ENCODE measurements at places on chromosomes 6 and 20.

DNA sequence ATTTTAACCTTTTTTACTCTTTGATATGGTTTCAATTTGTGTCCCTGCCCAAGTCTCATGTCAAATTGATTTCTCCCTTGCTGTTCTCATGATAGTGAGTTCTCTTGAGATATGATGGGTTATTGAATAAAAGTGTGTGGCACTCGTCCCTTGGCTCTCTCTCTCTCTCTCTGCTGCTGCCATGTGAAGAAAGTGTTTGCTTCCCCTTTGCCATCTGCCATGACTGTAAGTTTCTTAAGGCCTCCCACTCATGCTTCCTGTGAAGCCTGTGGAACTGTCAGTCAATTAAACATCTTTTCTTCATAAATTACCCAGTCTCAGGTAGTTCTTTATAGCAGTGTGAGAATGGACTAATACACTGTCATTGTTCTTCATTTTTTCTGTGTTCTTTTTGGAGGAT is 48.5 kb downstream of the LIN28B start:
- no peak for DNase-seq

- DNase-seq: no peak
These were observed 194.9 kb downstream of the PHACTR1 start for GRCh38 chr6:12911427-12911826.

DNA sequence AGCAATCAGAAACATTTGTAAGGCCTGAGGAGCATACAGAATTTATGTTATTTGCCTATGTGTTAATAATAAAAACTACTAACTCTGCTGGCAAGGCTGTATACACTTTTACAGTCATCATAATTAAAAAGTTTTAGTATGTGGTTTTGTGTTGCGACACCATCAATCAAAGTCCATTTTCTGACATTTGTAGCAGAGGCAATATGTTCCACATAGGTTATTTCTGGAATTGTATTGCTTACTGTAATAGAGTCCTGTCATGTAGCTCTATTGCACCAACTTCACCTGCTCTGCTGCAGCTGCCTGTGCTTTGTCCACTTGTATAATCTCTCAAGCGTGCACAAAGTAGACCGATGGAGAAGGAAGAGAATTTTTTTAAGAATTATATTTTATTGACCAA is 501.8 kb downstream of the HACE1 start:
- no peak for DNase-seq

DNA sequence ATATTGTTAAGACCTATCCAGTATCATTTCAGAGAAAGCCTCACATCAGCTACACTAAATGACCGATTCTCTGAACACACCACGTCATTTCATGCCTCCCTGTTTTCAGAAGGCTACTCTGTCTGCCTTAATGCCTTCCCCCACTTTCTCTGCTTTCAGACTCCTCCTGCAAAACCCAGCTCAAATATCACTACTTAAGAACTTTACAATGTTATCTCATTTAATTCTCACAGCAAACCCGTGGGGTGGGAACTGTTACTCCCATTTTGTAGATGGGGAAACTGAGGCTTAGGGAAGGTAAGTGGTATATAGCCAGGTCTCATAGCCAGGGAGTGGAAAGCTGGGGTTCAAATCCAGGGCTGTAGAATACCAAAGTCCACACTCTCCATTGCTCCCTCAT is 2.8 kb downstream of the CYP24A1 start:
- no peak for DNase-seq

- no peak for DNase-seq
These were observed 41.9 kb downstream of the TRAM2 start for GRCh38 chr6:52534966-52535390.

GRCh38 chr6:41228096-41228495 is at the start of gene TREML4:
Gene TREML4 (plus strand): TSS chr6:41228349. CDS start chr6:41228428, 79 bp downstream.
- DNase-seq: no peak

- no peak for DNase-seq
These were observed 4.6 kb downstream of the PPDPF start for GRCh38 chr20:63525185-63525584.

- DNase-seq: no peak
These were observed 154.9 kb upstream of the MLN start for GRCh38 chr6:33958526-33959328.

- no peak for DNase-seq
These were observed 50.4 kb downstream of the MAP3K7 start for GRCh38 chr6:90536520-90536919.

- DNase-seq: no peak
These were observed 338 bp downstream of the UTRN start for GRCh38 chr6:144285548-144285797.

GRCh38 chr6:26317503-26317902 is 47.5 kb upstream of the BTN3A2 start:
- DNase-seq: no peak

DNA sequence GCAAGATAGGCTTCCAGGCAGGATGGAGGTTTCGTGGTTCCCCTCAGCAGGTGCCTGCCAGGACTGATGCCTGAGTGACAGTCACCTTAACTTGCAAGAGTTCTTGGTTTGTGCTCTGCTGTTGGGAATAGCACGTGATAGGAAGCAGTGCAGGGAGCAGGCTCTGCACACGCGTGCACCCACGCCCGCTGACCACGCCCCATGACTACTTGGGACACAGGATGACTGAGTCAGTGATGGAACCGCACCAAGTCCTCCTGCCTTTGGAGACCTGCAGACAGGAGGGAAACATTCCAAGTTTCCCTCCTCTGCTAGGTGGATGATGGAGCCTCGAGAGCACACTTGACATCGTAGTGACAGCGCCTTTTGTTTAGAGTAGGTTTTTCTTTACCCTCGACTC is 164.2 kb downstream of the DTNBP1 start:
- no peak for DNase-seq

DNA sequence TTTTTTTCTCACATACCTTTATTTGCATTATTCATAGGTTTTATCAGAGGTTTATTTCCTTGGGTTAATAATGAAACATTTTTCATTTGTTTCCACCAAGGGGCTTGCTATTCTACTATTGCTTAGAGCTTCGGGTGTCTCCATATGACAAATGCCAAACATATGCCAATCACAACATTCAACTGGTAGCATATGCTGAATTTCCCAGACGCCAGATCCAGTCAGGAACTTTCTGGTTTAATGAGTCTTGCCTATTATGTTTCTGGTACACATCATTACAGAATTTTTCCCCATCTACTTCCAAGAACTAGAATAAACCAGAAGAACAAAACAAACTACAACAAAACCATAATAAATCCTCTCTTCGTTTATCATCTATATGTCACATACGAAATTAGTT is 180.7 kb downstream of the PRKN start:
- no peak for DNase-seq

GRCh38 chr6:85756982-85757381 is 114.3 kb upstream of the SYNCRIP start:
- DNase-seq: no peak

Data from activated naive CD4-positive, alpha-beta T cell treated with anti-CD3 and anti-CD28 coated beads, Interleukin-2, amount 50 U/mL, for 16 hours (primary cell).